ENCODE measurements at places on chromosomes 1 and 21.

GRCh38 chr1:209590405-209590804, 6.9 kb downstream of the CAMK1G start:
- no peak for DNase-seq

DNA sequence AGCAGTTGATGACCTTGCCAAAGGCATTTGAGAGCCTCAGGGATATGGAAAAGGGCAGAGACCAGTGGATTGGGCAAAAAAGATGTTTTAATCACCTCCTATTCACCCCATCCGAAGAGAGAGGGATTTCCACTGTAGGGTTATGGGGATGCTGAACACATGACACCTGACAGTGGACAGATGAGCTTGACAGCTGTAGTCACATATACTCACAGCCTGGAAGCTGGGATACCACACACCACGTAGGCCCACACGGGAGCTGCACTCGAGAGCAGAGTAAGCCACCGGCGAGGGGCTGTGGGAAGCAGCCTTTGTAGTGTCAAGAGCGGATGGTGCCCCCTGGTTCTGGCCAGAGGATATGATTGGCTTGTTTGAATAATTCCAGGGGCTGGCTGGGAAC, 20.0 kb downstream of the ZBTB40 start:
- DNase-seq = no peak

GRCh38 chr1:146049436-146049835, 27.9 kb upstream of the HJV start:
- no peak for DNase-seq

GRCh38 chr1:25782608-25783201, 17.3 kb upstream of the SELENON start:
- DNase-seq = no peak

Measured in activated CD8-positive, alpha-beta T cell treated with anti-CD3 and anti-CD28 coated beads, Interleukin-2, amount 10 ng/mL, durations not matched to agents 7 days and 5 days (primary cell).